Neural progenitor cell (in vitro differentiated cells): ENCODE measurements at places on chromosomes 2 and 18. TPM values are rescaled to one million over a fixed set of nuclear protein-coding genes. Genes with fewer than 3 reads are reported as not detected.

DNA sequence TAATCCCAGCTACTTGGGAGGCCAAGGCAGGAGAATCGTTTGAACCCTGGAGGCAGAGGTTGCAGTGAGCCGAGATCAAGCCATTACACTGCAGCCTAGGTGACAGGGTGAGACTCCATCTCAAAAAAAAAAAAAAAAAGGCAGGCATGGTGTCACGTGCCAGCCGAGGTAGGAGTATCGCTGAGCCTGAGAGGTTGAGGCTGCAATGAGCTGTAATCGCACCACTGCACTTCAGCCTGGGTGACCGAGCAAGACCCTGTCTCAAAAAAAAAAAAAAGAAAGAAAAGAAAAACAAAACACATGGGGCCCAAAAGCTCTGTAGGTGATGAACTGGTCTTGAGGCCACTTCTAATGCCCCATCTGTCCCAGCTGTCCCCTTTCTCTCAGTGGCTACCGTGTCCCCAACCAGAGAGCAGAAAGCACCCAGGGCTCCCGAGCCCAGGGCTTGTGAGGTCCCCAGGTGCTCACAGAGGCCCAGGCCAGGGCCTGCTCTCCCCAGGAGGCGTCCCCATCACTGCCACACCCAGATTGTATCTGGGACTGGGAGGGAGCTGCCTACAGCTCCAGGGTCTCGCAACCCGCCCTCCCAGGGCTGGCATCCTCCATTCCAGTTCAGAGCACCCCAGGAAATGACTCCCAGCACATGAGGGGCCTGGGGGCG is 8.5 kb downstream of the KLHL30 start:
- DNase-seq: no peak

- no peak for DNase-seq
Measured at GRCh38 chr2:53231908-53232307, 535.7 kb upstream of the CHAC2 start.

- no peak for DNase-seq
Measured at GRCh38 chr2:145591109-145591809, 1071.3 kb upstream of the ZEB2 start.

- DNase-seq: no peak
Measured at GRCh38 chr2:106057206-106057605, 136.9 kb downstream of the UXS1 start.

- no peak for DNase-seq
Measured at GRCh38 chr18:51077217-51077616, 47.2 kb downstream of the SMAD4 start.

- no peak for DNase-seq
Measured at GRCh38 chr2:95069465-95069864, 44.0 kb downstream of the MAL start.

DNA sequence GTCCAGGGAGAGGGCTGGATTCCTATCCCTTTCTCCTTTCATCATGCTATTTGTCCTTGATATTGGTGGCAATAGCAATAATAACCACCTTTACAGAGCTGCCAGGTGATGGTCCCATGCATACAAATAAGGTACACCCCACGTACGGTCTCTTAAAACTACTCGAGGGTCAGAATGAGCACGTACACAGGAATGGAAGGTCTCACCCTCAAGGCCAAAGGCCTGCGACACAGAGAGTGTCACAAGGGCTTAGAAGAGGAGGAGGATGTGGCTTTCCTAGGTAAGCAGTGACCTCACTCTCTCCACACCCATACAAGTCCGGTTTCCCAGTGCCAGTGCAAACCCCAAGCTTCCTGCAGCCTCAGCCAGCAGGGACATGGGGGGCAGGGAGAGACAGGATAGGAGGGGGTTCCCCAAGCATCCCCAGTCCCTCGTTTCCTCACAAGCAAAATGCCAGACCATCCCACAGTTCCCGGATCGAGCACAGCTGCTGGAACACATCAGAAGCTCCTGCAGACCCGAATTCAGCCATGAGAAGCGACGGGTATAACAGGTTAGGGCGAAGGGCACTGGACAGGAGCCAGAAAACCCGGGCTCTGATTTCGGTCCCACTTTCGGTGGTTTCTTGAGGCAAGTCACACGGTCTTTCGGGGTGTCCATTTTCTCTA is 49.2 kb downstream of the PLB1 start:
- DNase-seq: no peak

DNA sequence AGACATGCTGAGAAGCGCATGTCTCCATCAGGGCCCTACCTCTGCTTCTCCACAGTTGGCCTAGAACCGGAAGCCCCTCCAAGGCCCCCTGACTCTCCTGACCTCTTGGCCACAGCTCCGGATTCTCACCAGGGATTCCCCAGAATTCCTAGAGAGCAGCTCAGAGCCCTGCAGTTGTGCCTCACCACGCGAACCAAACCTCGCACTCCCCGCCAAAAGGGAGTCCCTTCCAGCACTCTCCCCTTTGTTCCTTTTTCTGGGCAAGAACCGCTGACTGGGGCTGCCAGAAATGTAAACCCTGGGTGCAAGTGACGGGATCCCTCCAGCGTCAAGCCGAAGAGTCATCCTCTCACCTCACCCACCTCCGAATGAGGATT is 36.7 kb downstream of the AFF3 start:
- DNase-seq: peak; percentile 43

DNA sequence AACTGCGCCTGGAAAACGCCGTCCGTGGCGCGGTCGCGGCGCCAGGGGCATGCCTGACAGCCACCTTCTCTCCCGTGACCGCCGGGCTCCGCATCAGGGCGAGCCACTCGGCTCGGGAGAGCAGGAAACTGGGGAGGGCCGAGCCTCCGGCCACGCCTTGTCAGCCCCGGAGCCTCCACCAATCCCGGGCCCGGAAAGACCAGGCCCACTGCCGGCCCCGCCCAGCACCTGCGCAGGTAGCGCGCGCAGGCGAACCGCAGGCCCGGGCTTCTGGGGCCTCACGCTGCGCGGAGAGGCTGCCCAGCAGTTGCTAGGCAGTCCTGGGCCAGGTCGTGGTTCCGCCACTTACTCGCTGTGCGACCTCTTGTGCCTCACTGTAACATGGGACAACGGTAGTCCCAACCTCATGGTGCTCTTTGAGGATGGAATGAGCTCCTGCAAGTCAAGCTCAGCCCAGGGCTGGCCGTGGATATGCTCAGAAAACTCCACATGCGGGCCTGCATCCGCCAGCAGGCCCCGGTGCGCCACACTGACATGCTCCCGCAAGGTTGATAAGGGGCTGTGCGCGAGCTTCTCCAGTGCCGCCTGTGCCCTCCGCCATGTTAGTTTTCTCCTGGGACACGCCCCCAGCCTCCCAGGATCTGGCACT is 97.1 kb downstream of the INHBB start:
- DNase-seq: peak; percentile 86

- no peak for DNase-seq
Measured at GRCh38 chr2:144682248-144682647, 162.3 kb upstream of the ZEB2 start.

- no peak for DNase-seq
Measured at GRCh38 chr2:113176696-113177355, 3.1 kb downstream of the PSD4 start.

DNA sequence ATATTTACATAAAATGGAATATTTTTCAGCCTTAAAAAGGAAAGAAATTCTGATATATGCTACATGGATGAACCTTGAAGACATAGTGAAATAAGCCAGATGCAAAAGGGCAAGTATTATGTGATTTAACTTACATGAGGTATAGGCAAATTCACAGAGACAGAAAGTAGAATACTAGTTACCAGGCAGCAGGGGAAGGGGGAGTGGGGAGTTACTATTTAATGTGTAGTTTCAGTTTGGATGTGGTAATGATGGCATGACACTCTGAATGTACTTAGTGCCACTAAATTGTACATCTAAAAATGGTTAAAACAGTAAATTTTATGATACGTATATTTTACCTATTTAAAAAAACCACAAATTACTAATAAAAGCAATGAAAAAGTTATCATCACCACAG is 12.1 kb downstream of the METTL4 start:
- DNase-seq: no peak

Gene RGPD3
- total RNA-seq: 0.07 and 0.25 TPM in 2 replicates

Gene LRP1B
- total RNA-seq: 0.09 TPM in 1 of 2 replicates, not detected in the other

Gene PRSS56
- not detected in 2 replicates for total RNA-seq
